Aorta (tissue), 5 donors: ENCODE measurements at places on chromosomes 11 and 22. TPM values are rescaled to one million over a fixed set of nuclear protein-coding genes. Genes with fewer than 3 reads are reported as not detected.

Gene TEX12
- 0.97 TPM for total RNA-seq

Gene TREH
- total RNA-seq = not detected

Gene MS4A4A
- total RNA-seq = 32.0 TPM

Gene LDHA
- total RNA-seq = 590 TPM

Gene YPEL4
- total RNA-seq = 1.8 TPM

Gene TNNT3
- 54.3 TPM for total RNA-seq

Gene MYRF
- 0.23 TPM for total RNA-seq

Gene GLB1L2
- total RNA-seq = 0.94 TPM

Gene OR5A2
- not detected for total RNA-seq
